ENCODE measurements at places on chromosomes 3 and 15. TPM values are rescaled to one million over a fixed set of nuclear protein-coding genes. Genes with fewer than 3 reads are reported as not detected.

- no peaks in the 10 kb centered on the region for H3K27me3 ChIP-seq
- peak; percentile 29 for DNase-seq
- no peak overlapping the region for H3K4me3 ChIP-seq
These were observed 195.5 kb downstream of the LPP start for GRCh38 chr3:188349351-188349901.

TF gene
- total RNA-seq, result 1.3 TPM

GRCh38 chr3:37501571-37502313, 327.4 kb upstream of the LRRFIP2 start:
- DNase-seq, result no peak
- no peaks in the 10 kb centered on the region for H3K27me3 ChIP-seq
- H3K4me3 ChIP-seq, result no peak overlapping the region

IL17RD gene
- total RNA-seq, result 9.6 TPM

DNA sequence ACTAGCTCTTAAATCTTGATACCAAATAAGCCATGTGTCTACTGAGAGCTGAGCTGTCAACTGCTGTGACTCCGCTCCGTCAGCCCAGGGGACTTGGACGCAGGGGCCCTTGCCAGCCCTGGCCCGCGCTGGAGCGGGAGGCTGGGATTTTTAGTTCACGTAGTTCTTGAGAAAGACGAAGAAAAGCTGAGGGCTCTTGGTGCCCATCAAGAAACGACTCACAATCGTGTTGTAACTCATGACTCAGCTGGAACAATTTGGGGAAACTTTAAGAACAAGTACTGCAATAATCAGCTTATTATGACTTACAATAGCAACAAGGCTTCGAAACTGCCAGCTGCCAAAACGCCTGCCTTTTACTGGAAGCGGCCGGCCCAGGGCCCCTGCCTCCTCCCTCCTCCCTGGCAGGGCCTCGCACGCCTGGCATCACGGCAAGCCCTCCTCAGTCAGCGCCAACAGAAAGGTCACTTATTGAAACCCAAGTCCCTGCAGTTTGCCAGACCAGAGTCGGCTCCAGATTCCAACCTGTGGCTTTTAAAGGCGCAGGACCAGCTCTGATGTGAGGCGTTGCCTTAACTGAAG, 60.3 kb downstream of the RGMA start:
- H3K36me3 ChIP-seq, result peaks cover 38% of the 10 kb centered on the region
- peak; percentile 84 for DNase-seq
- H3K4me1 ChIP-seq, result peaks cover 74% of the 10 kb centered on the region
- no peaks in the 10 kb centered on the region for H3K27me3 ChIP-seq

DNA sequence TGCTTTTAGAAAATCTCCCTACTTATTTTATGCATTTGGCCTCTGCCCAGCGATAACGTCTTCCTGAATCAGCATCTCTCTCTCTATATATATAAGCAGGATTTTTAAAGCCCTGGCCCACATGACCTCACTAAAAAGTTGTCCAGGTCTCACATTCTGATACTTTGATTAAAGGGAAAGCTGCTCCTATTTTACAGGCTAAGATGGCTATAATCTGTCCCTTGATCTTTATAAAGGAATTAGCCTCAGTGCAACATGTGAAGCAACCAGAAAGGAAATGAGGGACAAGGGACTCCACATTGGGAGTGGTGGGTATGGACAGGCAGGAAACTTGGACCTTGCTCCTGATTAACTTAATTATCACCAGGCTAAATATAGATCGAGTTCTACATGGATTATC, 25.6 kb upstream of the MUC13 start:
- no peaks in the 10 kb centered on the region for H3K36me3 ChIP-seq
- H3K27me3 ChIP-seq, result no peaks in the 10 kb centered on the region
- no peak for DNase-seq
- no peak overlapping the region for H3K4me3 ChIP-seq
- H3K4me1 ChIP-seq, result peaks cover 23% of the 10 kb centered on the region
- H3K27ac ChIP-seq, result no peak overlapping the region

SERPINI2 gene
- 0.41 TPM for total RNA-seq

SLC51A gene
- not detected for total RNA-seq

DNA sequence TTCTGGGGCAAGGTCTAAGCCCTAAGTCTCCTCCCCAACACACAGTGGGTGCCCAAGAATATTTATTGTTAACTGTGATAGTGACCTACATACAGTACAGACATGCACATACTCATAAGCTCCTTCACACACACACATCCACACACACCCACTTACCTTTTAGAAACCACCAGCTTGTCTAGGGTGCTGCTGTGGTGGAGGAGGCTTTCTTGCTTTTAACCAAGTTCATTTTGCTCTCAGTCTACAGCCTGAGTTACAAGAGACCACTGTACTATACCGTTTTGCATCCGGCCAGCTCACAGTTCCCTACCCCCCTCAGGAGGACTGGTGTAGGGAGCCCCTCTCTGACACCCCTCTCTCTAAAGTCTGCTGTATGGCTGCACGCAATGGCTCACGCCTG, 16.7 kb downstream of the DAPK2 start:
- no peak overlapping the region for H3K4me3 ChIP-seq
- no peaks in the 10 kb centered on the region for H3K36me3 ChIP-seq
- H3K4me1 ChIP-seq, result peaks cover 75% of the 10 kb centered on the region
- no peaks in the 10 kb centered on the region for H3K27me3 ChIP-seq

PPP1R14D gene
- not detected for total RNA-seq

C3orf33 gene
- total RNA-seq, result 6.6 TPM

DNA sequence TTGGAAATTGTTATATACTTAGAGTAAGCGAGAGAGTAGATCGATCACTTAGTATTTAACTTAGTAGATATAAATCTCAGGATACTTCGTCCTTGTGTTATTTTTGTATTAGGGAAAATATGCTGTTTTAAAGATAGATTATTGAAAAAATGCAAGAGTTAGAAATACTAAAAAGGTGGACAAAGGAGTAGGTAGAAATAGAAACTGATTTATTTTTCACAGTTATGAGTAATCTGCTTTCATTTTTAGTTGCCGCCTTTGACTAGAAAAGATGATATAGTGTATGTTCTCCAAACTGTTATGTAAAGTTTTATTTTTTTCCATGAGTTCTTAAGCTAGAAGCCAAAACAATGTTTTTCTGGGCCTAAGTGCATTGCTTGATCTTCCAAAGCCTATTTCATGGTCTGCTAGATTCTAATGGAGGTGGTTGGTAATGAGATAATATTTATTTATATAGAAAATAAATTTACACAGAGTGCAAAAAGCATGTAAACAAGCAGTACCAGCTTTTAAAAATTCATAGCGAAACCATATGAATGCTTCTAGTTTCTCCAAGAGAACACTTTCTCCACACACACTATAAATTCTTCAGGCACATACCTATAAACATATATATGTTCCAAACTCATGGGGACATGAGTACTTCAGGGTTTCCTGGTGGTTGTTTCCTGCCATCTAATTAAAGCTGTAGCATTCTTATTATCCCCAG, 61.1 kb downstream of the DIPK2A start:
- no peak overlapping the region for H3K27ac ChIP-seq
- DNase-seq, result no peak
- H3K36me3 ChIP-seq, result no peaks in the 10 kb centered on the region

DNA sequence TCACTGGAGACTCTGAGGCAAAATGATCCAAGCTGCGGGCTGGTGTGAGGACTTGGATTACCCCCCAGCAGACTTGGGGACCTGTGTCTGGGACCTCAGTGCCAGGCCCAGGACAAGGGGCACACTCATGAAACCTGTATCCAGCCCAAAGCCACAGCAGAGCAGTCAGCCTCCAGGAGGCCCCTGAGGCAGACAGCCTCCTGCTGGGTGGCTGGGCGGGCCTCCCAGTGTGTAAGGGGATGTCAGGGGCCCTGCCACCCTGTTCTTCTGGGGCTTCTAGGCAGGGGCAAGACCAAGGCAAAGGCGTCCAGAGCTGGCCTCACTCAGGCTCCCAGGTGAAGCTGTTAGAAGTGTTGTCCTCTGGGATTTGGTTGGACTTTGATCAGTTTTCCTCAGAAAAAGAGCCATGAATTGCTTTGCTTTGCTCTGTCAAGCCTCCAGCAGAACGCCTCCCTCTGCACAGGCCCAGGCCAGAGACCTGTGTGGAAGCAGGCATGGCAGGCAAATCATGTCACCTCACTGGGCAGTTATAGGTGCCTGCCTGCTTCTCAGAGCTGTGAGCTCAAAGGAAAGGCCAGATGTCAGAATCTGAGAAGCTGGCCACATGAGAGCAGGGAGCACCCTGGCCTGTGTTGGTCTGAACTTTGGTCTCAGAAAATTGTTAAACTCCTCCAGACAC, 77.4 kb downstream of the SMAD6 start:
- DNase-seq, result no peak
- peaks cover 50% of the 10 kb centered on the region for H3K4me1 ChIP-seq
- no peak overlapping the region for H3K4me3 ChIP-seq
- peaks cover 11% of the 10 kb centered on the region for H3K36me3 ChIP-seq
- no peak overlapping the region for H3K27ac ChIP-seq

THRB gene
- total RNA-seq, result 32.8 TPM

SNRK gene
- 23.1 TPM for total RNA-seq

DNA sequence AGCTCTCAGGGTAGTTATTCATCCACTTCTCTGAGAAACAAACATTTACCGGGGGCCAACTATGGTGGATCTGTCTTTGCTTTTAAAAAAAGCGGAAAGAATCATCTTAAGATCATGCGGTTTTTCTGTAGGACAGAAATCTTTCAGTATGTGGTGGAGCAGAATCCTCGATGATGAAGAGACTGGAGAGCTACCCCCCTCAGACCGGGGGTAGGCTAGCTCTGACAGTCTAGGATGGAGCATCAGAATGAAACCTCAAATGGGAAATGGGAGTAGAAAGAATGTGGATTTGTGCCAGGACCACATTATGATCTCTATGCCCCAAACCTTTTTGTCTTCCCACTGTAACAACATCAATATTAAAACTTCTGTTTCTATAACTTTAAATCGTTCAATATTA, 30.3 kb downstream of the TPRG1 start:
- peaks cover 7% of the 10 kb centered on the region for H3K4me1 ChIP-seq
- H3K36me3 ChIP-seq, result no peaks in the 10 kb centered on the region
- DNase-seq, result no peak
- H3K27me3 ChIP-seq, result no peaks in the 10 kb centered on the region
- H3K27ac ChIP-seq, result no peak overlapping the region
- no peak overlapping the region for H3K4me3 ChIP-seq

Data from left ventricle myocardium inferior (tissue), 1 donor.